CD14-positive monocyte (primary cell): ENCODE measurements at places on chromosomes 5 and 9.

DNA sequence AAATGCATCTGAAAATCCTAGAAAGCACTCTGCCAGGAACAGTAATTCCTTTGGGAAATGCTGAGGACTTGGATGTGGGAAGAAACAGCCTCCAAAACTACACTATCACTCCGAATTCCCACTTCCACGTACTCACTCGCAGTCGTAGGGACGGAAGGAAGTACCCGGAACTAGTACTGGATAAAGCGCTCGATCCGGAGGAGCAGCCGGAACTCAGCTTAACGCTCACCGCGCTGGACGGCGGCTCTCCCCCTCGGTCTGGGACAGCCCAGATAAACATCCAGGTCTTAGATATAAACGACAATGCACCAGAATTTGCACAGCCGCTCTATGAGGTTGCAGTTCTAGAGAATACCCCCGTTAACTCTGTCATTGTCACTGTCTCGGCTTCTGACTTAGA lies 786 bp downstream of the PCDHB3 start:
- no peak for DNase-seq

DNA sequence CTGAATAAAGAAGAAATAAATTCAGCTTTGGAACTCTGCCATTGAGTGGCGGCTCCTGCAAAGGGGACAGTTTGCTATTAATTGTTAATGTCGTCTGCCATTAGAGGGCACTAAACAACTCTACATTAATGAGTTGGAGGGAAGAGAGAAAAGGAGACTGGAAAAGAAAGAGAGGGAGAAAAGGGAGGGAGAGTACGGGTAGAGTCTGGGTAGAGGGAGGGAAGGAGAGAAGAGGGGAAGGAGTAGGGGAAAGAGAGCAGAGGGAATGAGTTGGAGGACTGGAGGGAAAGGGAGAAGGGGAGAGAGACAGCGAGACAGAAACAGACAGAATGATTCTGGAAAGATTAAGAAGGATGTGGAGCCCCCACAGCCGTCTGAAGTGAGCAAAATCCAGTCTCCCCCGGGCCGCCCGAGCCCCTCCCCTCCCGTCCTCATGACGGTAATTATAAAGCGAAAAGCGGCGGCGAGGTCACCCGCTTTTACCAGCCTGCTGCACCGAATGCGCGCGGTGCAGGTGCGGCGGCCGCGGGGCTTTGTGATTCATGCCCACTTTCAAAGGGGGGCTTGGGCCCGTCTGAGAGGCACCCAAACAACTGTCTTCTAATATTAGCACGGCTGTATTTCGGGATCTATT lies 1.9 kb upstream of the FST start:
- DNase-seq: peak; percentile 41

- DNase-seq: no peak
Observed at GRCh38 chr9:34686732-34687131, 4.3 kb downstream of the CCL19 start.

DNA sequence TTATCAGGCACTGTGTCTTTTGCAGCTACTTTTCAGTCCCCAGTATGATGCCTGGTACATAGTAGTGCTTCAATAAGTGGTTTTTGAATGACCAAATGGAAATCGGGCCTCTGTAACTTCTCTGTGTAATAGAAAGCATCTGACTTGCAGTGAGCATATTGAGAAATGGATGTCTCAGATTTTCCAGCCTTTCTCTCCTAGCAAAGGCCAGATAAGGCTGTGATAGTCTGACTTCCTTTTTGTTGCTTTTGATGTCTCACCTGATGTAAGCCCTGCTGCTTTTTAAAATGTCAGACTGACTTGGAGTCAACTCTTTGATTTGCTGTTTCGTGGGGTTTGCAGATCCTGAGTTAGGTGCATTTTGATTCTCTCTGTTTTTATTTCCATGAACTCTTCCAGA lies 590.0 kb upstream of the ZNF608 start:
- no peak for DNase-seq

DNA sequence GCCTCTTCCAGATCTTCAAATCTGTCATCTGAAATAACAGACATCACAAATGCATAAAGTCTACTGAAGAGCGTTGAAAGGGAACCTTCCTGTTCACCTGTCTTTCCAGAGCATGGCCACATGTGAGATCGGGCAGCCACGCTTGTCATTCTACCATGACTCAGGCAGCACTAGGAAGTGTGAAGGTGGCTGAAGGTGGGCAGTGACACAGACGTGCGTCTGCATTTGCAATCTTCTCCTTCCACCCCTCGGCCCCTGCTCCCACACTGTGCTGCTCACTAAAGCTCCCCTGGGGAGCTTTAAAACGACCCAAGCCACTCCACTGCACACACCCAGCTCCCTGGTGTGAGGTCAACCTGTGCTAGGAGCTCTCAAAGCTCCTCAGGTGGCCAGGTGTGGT lies 2.5 kb downstream of the ENTR1 start:
- DNase-seq: no peak

DNA sequence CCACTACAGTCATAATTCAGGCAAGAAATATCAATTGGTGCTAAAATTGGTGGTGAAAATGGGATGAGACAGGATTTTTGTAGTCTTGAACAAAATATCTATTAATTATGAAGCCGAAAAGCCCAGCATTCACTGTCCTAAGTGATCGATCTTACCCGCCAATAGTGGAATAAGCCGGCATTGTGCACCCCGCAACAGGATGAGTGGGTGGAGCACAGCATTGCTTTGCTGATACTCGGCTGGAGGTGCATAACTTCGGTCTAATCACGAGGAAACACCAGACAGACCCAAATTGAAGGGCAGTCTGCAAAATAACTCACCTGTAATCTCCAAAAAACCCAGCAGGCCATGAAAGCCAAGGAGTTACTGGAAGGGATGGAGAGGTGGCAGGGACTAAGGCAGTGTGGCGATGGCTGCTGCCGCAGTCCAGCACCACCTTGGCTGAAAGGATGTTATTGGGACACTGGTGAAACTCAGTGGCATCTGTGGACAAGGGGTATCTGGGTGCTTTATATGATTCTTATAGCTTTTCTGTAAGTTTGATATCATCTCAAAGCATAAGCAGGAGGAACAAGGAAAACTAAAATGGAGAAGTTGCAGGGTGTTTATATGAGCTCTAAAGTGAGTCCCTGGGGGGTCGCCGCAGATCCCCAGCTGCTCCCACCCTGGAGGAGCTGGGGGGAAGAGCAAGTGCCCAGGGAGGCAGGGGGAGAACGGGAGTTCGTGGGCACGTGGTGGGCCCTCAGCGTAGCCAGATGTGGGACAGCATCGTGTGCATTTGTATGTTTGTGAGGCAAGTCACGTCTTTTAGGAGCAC lies 45.2 kb downstream of the AHRR start:
- peak; percentile 1 for DNase-seq

- DNase-seq: no peak
Observed at GRCh38 chr9:32247168-32247567, 137.3 kb upstream of the ACO1 start.

GRCh38 chr5:119177226-119177625 lies 106.3 kb downstream of the DMXL1 start:
- DNase-seq: no peak

GRCh38 chr9:2469681-2470221 lies 151.8 kb upstream of the VLDLR start:
- no peak for DNase-seq

- DNase-seq: no peak
Observed at GRCh38 chr9:129405089-129405826, 215.6 kb downstream of the C9orf50 start.
